NCI-H2081 (cell line): ENCODE measurements at places on chromosomes 7 and 10.

- no peak for DNase-seq
Observed at GRCh38 chr7:158814637-158815036, 14.7 kb downstream of the ESYT2 start.

- no peak for DNase-seq
Observed at GRCh38 chr7:55206235-55207029, 158.7 kb upstream of the LANCL2 start.

- no peak for DNase-seq
Observed at GRCh38 chr10:88286030-88286429, 297.1 kb downstream of the RNLS start.

DNA sequence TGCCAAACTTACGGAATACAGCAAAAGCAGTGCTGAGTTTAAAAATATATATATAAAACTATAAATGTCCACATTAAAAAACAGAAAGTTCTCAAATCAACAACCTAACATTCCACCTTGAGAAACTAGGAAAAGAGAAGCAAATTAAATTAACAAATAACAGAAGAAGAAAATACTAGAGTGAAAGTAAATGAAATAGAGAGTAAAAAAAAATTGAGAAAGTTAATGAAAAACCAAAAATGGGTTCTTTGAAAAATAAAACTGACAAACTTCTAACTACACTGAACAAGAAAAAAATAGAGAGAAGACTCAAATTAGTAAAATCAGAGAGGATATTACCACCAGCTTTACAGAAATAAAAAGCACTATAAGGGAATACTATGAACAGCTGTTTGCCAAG lies 22.1 kb downstream of the RASGEF1A start:
- no peak for DNase-seq

GRCh38 chr7:138204285-138204981 lies 128.2 kb downstream of the AKR1D1 start:
- DNase-seq, result no peak

GRCh38 chr10:112812586-112812985 lies 137.5 kb upstream of the TCF7L2 start:
- DNase-seq, result no peak

DNA sequence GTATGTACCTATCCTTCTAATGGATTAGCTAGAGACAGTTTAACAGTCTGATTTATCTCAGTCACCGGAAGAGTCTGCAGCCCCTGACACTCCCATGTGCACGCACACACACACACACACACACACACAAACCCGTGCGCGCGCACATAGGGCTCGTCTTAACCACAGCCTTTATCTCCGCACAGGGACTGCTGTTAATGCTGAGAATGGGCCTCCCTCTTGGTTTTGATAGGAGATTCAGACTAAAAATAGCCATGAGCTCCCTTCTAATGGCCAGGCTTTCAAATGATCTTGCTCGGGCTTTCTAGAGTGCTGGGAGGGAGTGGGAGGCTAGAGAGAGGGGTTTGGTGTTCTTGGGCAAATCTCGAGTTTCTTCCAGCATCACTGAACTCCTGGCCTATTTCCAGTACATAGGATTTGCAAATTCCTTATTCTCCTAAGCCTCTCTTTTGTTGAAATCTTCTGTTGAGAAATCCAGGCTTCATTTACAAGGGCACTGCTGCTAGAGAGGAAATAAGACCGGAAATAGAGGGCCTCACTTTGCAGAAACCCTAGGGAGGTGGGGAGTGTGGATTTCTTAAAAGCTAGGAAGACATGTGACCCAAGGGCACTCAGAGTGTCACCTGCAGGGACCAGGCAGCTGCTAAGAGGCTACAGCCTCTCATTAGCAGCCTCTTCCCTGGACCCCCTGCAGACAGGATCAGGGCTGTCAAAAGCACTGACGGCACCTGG lies 2.4 kb downstream of the TMEM72 start:
- DNase-seq, result no peak

- no peak for DNase-seq
Observed at GRCh38 chr10:44393834-44394547, 9.1 kb upstream of the CXCL12 start.

GRCh38 chr10:102581981-102582580 lies 62.2 kb upstream of the TRIM8 start:
- no peak for DNase-seq
